ENCODE measurements at places on chromosomes 12 and 14.

DNA sequence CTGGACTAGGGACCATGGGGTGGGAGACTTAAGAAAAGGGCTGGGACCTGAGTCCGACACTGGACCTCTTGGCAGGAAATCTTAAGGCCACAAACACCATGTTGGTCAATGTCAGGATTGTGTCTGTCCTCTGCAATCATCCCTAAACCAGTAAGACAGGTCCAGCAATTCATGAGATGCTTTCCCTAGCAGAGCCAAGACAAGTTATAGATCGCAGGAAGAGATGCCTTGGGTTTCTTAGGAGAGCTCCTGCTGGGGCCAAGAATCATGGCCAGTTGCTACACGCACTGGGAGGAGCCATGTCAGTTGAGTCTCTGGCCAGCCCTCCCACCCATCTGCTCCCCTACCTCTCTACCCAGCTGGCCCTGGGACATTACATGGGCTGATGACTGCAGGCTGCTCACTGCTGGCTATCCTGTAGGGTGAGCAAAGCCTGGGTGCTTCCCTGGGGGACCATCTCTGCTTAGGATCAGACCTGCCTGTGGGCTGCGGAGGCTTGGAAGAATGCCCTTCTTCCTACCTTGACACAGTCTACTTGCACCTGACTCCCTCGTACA lies 14.2 kb downstream of the PLEKHH1 start:
- DNase-seq: no peak

- no peak for DNase-seq
These were observed 89.1 kb upstream of the CNOT2 start for GRCh38 chr12:70154087-70154638.

DNA sequence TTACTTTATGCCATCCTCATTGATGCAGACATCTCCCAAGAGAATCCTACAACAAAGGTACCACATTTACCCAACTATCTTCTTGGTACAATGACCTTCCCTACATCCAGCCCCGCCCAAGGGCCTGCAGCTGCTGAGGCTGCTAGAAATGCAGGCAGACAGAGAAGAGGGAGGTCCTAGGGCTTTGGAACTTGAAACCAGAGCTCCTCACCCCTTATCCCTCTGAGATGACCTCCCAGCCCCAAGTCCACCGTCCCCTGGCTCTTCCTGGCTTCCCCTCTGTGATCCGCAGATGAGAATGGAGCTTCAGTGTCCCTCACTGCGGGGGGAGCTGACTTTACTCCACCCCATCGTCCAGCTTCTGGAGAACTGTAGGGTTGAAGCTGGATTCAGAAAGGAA lies 1.6 kb upstream of the TNFRSF1A start:
- no peak for DNase-seq

DNA sequence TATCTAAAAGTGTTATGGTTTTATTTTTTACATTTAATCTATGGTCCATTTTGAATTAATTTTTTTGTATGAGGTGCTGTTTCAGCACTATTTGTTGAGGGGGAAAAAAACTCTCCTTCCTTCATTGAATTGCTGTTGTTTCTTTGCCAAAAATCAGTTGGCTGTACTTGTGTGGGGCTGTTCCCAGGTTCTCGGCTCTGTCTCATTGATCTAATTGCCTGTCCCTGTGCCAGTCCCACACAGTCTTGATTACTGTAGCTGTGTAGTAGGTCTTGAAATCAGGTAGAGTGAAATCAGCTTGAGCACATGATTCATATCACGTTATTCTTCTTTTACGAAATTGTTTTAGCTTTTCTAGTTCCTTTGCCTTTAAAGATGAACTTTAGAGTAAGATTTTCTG lies 109.7 kb downstream of the ADGRD1 start:
- DNase-seq: no peak

GRCh38 chr14:67680121-67680602 lies 5.7 kb upstream of the VTI1B start:
- DNase-seq: no peak

GRCh38 chr12:104714369-104714768 lies 243.7 kb downstream of the SLC41A2 start:
- DNase-seq: no peak

GRCh38 chr14:55356913-55357312 lies 54.7 kb downstream of the ATG14 start:
- DNase-seq: no peak

- DNase-seq: no peak
These were observed 19.9 kb upstream of the MLXIP start for GRCh38 chr12:122058549-122059149.

DNA sequence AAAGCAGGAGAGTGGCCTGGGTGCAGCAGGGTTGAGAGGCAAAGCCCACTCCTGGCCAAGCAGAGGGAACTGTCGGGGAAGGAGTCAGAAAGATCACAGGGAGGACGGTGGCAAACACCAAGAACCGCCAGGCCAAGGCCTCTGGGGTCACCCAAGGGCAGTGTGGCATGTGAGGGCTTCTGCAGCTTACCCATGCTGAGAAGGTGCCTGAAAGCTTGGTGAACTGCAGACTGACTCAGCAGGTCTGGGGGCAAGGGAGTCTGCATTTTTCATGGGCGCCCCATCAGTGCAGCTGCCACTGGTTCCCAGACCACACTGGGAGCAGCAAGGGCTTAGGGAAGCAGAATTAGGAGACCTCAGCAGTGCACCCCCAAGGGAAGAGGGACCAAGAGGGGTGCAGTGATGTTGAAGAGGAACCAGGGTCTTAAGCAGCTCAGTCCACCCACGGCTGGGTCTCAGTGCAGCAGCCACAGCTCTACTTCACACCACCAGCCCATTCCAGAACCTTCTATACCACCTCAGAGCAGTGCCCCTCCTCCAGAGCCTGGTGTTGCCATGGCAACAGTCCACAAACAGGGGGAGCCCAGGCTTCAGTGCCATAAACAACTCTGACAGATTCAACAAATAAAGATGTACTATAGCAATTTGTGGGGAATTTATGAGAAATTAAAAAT lies 59.4 kb downstream of the ITPK1 start:
- peak; percentile 46 for DNase-seq

DNA sequence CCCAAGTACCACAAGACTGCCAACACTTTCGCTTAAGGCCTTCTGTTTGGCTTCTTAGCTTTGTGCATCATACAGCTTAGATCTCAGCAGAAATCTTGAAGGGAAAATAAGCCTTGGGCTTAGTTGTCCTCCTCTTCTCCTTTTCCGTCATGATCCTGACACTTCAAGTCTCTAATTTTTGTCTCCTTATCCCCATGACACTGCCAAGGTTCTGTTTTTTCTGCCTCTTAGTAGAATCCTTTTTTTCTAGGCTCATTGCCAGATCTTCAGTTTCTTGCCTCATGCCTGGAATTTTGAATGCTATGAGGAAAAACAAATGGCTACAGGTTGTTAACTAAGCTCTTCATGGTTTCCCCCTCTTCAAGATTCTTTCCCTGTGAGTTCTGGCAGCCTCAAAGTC lies 450.4 kb downstream of the LRFN5 start:
- DNase-seq: no peak

- DNase-seq: no peak
These were observed 7.1 kb downstream of the RAPGEF3 start for GRCh38 chr12:47751561-47751960.

GRCh38 chr14:65414961-65415589 lies 2.5 kb downstream of the FUT8 start:
- no peak for DNase-seq

Measured in CD4-positive, alpha-beta T cell treated with Interleukin-1 beta for 1 hour (primary cell).